NCI-H510A treated with DMSO at 0.1 percent for 48 hours (cell line): ENCODE measurements at places on chromosomes 1 and 21.
A peak's percentile ranks its signal among the peaks of the same experiment; 100 is the strongest.

- peak; percentile 98 for DNase-seq
These were observed 102.2 kb downstream of the CASZ1 start for GRCh38 chr1:10694274-10694632.

GRCh38 chr1:172698224-172698623, 39.3 kb downstream of the FASLG start:
- DNase-seq = no peak

- DNase-seq = peak; percentile 62
These were observed 323.4 kb upstream of the VAMP3 start for GRCh38 chr1:7447736-7448135.

DNA sequence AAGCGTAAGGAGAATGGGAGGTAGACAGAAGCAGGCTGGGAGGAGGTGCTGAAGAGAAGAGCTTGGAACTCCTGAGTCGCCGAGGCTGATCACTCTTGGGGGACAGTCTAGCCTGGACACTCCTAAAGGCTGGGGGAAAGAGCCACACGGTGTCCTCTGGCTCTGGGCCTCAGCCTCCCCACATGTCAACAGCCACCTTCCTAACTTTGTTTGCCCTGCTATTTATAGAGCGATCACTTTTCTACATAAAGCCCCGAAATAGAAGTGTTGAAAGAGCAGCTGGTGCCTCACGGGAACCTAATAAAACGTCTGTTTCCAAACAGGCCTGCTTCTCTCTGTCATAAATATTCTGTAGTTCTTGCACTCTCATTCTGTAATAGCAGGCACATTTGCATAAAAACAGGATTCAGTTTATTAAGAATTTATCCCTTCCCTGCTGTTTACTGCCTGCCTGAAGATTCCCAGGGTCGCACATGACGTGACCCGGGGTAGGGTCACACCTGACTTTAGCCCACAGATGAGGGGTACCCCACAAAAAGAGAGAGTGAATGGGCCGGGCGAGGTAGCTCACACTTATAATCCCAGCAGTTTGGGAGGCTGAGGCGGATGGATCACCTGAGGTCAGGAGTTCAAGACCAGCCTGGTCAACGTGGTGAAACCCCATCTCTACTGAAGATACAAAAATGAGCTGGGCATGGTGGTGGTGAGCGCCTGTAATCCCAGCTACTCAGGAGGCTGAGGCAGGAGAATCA, 212.5 kb downstream of the TOMM20 start:
- DNase-seq = peak; percentile 59

GRCh38 chr21:39754811-39755210, 9.8 kb downstream of the IGSF5 start:
- DNase-seq = no peak

DNA sequence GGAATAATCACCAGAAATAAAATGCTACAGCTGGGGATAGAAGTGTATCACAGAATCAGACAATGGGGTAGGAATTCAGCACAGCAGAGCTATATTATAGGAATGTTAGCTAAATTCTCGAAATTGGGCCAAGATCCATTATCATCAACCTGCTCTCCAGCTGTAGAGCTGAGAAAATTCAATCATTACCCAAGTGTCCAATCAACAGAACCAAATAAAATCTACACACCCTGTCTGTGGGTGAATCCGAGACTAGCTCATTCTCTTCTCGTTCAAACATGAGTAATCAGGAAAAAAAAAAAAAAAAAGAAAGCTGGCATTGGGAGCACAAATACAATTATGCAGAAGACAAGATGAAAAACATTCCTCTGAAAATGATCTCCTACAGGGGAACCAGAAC, 119.2 kb downstream of the CDC7 start:
- DNase-seq = no peak

DNA sequence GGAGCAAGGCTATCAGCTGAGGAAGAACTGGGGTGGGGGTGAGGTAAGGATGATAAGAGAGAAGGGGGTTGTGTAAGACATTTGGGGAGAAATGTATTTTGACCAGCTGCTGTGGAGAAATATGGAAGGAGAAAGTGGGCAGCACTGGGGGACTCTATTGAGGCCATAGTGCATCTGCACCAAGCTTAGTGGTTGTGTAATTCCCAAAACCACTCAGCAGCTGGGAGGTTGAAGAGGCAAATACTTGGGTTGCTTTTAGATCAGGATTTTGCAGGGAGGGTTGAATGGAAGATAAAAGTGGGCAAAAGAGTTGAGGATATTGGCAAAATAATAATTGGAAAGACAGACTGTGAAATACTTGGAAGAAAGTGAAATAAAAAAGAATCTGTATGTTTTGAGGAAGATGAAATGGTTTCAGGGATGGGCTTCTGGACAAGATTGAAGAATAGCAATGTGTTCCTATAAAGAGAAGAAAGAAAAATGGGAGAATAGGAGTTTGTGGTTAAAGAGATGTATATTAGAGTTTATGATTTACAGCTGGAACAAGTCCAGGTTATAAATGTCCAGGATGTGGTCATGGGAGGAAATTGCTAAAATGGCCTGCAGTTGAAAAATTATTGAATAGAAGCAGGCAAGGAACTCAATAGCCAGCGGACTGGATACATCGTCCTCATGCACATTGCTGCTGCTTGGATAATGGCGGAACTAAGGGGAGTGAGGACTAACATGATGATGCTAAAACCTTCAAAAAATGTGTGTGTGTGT, 162.7 kb downstream of the DNM3 start:
- DNase-seq = no peak

- DNase-seq = peak; percentile 27
These were observed 61.0 kb downstream of the MAST2 start for GRCh38 chr1:45864167-45865106.

GRCh38 chr21:38817371-38818324, 11.9 kb downstream of the ETS2 start:
- no peak for DNase-seq

DNA sequence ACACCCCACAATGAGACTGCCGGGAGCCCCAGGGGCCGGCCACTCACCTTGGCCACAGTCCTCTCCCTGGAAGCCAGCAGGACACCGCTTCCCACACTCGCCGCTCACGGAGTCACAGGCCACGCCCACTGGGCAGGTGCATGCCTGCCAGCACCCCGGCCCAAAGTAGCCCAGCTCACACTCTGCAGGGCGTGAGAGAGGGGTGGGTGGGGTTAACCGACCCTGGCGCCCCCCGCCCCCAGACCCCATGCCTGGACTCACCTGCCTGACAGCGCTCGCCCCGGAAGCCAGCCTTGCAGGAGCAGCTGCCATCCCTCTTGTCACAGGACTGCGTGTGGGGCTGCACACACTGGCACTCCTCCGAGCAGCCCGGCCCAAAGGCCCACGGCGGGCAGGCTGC, 50.7 kb downstream of the ARHGEF16 start:
- DNase-seq = no peak

GRCh38 chr1:236142253-236143103, at the start of gene GPR137B:
GPR137B (plus strand) TSS chr1:236142539; CDS start chr1:236142623, 84 bp downstream.
- DNase-seq = no peak

GRCh38 chr1:56508523-56508983, 70.8 kb downstream of the PLPP3 start:
- no peak for DNase-seq

GRCh38 chr1:5503556-5504363, 488.5 kb downstream of the NPHP4 start:
- DNase-seq = no peak

DNA sequence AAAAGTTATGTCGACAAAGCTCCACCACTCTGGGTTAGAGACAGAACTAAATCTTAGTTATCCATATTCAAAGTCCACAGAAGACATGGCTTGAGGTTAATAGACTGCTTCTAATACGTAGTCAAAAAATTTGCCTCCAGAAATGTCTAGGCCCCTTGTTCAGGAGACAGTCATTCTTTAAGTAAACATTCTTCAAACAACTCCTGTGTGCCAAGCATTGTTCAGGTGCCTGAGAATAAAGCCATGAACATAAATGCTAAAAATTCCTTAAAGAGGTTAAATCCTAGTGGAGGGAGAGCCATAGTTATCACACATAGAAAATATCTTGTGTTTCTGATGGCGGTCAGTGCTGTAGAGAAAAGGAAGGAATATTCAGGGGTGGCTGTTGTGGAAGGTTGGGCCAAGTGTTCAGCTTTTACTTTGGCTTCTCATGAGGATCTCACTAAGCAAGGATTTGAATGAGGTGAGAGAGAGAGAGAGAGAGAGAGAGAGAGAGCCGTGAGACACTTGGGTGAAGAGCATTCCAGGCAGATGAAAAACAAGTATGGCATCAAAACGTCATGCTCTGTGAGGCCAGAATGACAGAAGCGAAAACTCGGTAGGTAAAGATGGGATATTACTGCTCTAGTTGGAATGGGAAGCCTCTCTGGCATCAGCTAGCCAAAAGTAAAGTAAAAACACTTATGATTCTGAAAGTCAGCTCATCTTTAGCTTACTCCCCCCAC, 187.1 kb downstream of the GREM2 start:
- DNase-seq = no peak

DNA sequence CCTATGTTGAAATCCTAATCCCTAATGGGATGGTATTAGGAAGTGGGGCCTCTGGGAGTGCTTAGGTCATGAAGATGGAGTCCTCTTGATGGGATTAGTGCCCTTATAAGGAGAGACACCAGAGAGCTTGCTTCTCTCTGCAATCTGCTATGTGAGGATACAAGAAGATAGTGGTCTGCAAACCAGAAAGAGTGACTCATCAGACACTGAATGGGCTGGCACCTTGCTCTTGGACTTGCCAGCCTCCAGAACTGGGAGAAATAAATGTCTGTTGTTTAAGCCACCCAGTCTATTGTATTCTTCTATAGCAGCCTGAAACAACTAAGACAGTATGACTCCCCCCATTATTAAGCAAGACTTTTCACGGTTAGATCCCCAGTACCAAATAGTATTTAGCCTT, 43.3 kb downstream of the C8B start:
- no peak for DNase-seq

- DNase-seq = no peak
These were observed 965 bp upstream of the SH2D5 start for GRCh38 chr1:20733360-20733975.

DNA sequence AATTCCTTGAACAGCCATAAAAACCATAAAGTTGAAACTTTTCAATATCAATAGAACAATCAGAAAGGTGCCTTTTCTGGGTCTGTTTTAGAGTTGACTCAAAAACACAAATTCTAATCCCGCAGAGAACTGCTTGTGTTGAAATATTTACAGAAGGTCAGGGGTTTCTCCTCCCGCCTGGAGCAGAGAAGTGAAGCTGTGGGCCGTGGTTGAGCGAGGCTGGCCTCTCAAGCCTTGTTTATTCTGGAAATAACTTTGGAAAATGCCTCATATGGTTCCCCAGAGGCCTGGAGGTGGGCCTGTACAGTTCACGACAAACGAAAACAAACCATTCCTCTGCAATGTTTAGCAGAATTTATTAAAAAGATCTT, 90.8 kb upstream of the ERRFI1 start:
- DNase-seq = no peak

DNA sequence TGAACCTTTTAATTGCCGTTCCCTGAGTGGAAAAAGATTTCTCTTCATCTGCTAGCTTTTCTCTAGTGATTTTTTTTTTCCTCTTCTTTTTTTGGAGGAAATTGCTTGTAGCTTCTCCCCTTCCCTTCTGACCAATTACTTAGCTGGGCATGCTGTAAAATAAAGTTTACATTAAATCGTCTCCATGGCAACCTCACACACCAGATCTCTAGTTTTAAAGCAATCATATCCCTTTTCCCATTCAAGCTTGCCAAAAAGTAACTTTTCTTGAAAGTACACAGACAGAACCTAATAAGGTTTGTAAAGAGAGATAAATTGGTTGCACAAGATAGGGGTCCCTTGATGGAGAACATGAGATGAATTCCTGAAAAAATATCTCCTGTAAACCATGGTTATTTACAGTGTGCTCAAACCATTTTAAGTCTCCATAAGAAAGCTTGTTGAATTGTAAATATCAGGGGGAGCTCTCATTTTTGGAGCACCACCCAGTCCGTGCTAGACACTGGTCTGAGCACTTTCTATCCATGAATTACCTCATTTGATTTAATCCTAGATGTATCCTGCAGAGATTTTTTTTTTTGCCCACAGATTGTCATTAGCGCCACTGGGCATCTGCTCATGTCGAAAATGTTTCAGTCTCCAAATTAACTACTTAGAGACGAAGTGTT, 32.6 kb upstream of the HTR1D start:
- no peak for DNase-seq

- DNase-seq = no peak
These were observed 21.7 kb downstream of the NEXN start for GRCh38 chr1:77910116-77910515.

DNA sequence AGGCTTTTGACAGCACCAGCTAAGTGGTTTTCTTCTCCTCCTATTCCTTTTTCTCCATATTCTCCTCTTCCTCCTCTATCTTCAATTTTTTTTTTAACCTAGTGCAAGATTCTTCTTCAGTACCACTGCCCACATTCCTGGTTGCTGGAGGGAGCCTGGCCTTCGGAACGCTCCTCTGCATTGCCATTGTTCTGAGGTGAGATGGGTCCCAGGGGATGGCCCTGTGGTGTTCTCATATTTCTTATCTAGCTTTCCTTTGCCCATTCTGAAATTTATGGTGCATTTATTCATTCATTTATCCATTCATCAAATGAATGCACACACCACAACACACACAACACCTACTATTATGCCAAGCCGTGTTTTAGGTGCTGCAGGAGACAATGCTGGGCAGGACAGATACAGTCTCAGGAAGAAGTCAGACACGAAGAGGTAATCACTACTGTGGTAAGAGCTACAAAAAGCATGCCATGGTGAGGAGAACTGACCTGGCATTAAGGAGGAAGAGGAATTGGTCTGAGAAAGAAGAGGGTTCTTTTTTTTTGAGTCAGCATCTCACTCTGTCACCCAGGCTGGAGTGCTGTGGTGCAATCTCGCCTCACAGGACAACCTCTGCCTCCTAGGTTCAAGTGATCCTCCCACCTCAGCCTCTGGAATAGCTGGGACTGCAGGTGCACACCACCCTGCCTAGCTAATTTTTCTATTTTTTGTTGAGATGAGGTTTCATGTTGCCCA, 47.5 kb upstream of the TDRD10 start:
- DNase-seq = no peak

DNA sequence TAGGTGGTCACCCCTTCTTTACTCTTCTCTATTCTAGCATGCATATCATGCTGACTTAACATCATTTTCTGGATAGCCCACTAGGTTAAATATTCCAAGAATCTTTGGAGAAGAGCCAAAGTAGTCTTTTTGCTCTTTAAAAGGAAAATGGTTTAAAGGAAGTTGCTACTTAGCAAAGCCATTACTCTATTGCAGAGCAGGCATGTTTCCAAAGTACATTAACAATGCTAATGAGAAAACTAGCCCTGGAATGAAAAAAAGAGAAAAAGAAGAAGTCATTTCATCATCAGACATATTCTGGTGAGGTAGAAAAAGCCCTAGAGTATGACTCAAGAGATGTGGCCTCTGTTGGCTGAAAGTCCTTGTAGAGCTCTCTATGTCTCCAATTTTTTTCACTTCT, 74.0 kb downstream of the NUF2 start:
- DNase-seq = no peak

- no peak for DNase-seq
These were observed 1.4 kb downstream of the FOXD2 start for GRCh38 chr1:47439017-47439818.

GRCh38 chr1:147785794-147786506, 25.5 kb upstream of the GJA5 start:
- DNase-seq = no peak

GRCh38 chr1:20589331-20590278, 708 bp downstream of the CDA start:
- DNase-seq = no peak

GRCh38 chr1:200866521-200866920, 6.3 kb upstream of the GPR25 start:
- no peak for DNase-seq

- DNase-seq = no peak
These were observed at the start of gene CCDC190 for GRCh38 chr1:162861101-162861500. CCDC190 (minus strand) TSS chr1:162861175; CDS start chr1:162859646, 1,529 bp downstream.

GRCh38 chr1:39407510-39407895, 83.9 kb upstream of the BMP8A start:
- no peak for DNase-seq

GRCh38 chr21:26137379-26138060, 33.0 kb downstream of the APP start:
- no peak for DNase-seq
